ENCODE measurements at places on chromosomes 7 and 10.

DNA sequence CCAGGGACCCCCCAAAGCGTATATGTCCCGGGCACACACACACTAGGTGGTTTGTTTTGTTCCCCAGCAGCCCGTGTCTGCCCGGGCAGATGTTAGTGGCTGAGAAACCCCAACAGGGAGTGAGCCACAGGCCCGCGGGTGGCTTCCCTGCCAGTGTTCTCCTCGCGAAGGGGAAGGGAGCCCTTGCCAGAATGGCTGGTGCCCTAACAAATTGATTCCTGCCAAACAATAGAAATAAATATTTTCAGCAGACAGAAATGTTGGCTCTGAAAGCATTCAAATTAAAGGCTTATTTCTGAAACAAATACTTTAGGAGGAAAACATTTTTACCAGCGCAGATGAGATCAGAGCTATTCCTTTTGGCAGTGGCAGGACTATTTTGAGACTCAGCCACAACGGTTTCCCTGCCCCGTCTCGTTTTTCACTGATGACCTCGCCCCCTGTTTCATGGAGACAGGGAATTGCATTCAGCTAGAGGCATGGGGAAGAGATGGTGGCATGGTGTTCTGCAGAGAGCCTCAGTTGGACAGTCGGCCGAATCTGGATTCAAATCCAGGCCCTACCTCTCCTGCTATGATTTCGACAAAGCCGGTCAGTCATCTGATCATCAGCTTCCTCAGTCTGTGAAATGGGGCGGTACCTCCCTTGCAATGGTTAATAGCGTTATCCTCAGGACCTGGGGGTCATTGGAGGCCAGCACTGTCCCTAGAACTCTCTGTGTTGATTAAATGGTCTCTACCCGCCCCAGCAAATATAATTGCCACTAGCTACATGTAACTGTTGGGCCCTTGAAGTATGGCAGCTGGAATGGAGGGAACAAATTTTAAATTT, 84.5 kb downstream of the CUX1 start:
- DNase-seq = no peak

DNA sequence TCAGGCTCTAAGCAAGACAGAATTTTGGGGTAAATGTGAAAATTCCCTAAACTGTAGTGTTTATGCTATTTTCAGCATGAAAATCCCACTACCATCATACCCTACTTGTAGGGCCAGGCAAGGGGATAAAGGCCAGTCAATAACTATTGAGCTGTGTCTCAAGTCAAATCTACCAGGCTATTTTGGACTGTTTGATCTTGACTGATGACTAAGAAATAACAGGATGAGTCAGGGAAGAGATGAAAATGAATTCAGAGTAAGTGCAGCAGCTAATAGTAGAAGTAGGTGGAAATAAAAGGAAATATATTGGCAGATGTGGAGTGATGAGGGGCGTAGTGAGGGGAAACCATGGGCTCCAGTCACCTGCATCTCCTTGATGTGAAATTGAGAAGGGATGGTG, 225.8 kb upstream of the PHYHIPL start:
- no peak for DNase-seq

DNA sequence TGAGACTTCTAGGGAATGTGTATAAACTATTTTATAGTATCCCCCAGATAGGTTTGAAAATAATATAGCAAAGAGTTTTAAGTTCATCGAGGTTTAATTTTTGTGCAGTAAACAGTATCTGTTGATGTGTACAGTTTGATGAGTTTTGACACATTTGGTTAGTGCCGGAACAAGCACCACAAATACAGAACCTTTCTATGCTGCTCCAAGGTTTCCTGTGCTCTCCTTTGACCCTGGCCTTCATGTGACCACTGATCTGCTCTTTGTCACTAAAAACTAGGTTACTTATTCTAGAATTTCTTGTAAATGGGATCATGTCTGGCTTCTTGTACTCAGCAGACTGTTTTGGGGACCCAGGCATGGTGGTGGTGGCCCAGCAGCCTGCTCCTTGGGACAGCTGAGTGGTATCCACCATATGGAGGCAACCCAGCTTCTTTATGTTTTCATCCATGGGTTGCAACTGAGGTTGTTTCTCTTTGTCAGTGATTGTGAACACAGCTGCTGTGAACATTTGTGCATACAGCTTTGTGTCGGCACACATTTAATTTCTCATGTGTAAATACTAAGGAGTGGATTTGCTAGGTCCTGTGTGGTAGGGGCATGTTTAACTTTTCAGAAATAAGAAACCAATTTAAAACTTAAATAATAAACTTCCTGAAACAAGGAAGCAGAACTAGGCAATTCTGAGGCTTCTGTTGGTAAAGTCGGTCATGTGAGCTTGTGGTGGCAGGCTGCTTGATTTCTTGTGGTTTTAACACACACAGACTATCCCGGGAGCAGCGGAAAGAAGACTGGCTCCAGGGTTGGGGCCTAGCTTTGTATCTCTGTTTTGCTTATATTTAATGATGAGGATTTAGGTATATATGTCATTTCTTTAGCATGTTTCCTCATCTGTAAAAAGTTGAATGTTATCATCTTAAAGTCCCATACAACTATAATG, 219.4 kb downstream of the ABCA13 start:
- DNase-seq = no peak

GRCh38 chr7:15130666-15131541, 228.4 kb upstream of the DGKB start:
- no peak for DNase-seq

- no peak for DNase-seq
These were observed 422.0 kb downstream of the PLXNA4 start for GRCh38 chr7:132154248-132154647.

GRCh38 chr7:31860925-31861324, 173.9 kb downstream of the PPP1R17 start:
- DNase-seq = no peak

DNA sequence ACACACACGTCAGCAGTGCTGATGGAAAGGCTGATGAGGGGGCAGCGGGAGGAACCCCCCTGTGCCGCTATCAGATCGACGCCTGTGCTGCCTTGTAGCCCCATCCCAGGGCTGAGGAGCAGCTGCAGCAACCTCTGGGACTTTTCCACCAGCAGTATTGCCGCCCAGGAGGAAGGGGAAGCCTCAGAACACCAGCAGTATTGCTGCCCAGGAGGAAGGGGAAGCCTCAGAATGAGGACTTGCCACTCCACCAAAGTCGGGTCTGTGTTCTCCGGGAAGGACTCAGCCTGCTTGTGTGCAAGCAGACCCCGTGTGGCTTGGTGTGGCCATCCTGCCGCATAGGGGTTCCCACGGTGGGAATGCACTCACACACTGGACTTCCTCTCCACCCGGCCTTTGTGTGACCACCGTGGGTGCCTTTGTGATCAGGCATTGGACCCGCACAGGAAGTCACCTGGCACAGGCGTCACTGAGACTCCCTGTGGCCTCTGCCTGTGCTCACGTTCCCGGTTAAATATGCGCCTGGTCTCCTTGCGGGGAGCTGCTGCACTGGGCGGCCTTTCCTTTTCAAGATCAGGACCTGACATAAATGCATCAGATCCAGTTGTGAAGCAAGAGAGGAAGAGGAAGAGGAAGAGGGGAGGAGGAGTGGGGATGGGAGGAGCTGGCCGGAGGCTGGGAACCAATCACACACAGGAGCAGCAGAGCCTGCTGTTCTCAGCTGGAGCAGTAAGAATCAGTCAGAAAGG, 248.5 kb downstream of the DNAJB6 start:
- no peak for DNase-seq
